Left renal cortex interstitium (tissue), 4 donors: ENCODE measurements at places on chromosomes 3 and 15. TPM values are rescaled to one million over a fixed set of nuclear protein-coding genes. Genes with fewer than 3 reads are reported as not detected.

GRCh38 chr3:190443257-190443656 is 6.4 kb downstream of the TMEM207 start:
- no peak for DNase-seq

- no peak for DNase-seq
Measured at GRCh38 chr15:91237445-91237844, 137.4 kb downstream of the SV2B start.

- no peak for DNase-seq
Measured at GRCh38 chr15:94070356-94071295, 160.7 kb upstream of the MCTP2 start.

GRCh38 chr3:179865861-179866505 is 170.8 kb downstream of the PEX5L start:
- DNase-seq, result no peak

GRCh38 chr3:106628407-106628806 is 748.8 kb upstream of the CCDC54 start:
- no peak for DNase-seq

- no peak for DNase-seq
Measured at GRCh38 chr3:131819381-131820055, 215.3 kb downstream of the CPNE4 start.

DNA sequence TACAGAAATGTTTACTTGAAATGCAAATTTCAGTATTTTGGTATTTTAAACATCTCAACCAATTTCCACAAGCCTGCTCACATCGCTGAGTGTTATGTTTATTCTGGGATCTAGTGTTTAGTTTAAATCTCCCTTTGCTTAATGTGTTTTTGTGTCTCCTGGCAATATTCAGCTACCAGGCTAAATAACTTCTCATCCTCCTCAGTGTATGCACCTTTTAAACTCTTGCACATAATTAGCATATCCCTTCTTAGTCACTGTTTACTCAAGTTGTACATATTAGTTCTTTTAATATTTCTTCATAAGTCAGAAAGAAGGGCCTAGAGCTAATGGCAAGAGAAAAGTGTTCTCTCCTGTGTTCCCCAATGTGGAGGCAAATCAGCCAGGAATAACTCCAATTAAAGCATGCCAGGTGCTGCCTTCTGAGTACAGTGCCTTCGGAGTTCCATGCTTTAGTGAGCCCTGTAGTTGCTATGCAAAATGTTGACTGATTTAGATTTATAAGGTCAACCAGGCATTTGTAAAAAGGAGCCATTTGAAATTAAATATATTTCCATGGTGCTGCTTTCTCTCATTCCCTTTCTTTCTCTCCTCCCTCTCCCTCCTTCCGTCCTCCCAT is 234.3 kb downstream of the GAP43 start:
- no peak for DNase-seq

The SLCO3A1 gene
- polyA plus RNA-seq, result 7.8 TPM

The EPHA3 gene
- 5.1 TPM for polyA plus RNA-seq

The NPAP1 gene
- 0.18 TPM for polyA plus RNA-seq
